ENCODE measurements at places on chromosomes 11 and 22.

DNA sequence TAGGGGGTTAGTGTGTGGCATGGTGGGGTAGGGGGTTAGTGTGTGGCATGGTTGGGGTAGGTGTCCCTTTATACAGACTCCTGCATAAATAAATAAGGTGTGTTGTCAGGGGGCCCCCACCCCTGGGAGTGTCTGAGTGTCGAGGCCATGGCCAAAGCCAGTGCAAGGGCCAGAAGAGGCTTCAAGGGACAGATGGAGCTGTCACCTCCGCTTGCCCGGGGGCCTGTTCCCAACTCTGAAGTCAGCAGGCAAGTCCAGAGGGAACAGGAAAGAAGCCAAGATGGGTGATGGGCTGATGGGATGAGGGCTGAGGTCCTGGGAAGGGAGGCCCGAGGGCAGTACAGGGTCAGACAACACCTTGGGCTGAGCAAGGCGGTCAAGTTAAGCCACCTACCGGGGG lies 997.8 kb downstream of the BRD1 start:
- DNase-seq, result no peak

DNA sequence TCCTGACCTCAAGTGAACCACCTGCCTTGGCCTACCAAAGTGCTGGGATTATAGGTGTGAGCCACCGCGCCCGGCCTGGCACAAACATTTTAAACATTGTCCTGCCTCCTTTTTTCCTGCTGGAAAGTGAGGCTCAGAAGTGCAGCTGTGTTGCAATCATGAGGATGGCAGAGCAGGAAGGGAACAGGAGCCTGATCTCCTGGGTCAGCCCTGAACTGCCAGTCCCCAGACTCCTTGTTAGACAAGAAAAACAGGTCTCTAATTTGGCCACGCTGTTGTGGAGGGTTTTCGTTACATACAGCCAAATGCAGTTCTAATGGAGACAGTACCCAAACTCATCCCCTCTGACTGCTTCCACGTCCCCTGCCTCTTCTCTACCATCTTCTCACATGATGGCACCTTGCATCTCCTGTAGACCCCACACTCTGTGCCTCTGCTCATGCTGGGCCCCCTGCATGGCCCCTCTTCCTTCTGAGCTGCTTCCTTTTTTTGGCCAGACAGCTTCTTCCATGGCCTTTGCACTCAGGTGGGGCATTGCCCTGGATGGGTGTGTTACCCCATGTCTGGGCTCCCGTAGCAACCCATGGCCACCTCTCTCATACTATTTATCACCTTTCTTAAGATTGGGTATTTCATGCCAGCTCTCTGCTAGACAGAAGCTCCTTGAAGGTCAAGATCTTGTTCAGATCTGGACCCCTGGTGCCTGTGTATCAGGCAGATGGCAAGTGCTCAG lies 227.1 kb downstream of the CEP164 start:
- no peak for DNase-seq

DNA sequence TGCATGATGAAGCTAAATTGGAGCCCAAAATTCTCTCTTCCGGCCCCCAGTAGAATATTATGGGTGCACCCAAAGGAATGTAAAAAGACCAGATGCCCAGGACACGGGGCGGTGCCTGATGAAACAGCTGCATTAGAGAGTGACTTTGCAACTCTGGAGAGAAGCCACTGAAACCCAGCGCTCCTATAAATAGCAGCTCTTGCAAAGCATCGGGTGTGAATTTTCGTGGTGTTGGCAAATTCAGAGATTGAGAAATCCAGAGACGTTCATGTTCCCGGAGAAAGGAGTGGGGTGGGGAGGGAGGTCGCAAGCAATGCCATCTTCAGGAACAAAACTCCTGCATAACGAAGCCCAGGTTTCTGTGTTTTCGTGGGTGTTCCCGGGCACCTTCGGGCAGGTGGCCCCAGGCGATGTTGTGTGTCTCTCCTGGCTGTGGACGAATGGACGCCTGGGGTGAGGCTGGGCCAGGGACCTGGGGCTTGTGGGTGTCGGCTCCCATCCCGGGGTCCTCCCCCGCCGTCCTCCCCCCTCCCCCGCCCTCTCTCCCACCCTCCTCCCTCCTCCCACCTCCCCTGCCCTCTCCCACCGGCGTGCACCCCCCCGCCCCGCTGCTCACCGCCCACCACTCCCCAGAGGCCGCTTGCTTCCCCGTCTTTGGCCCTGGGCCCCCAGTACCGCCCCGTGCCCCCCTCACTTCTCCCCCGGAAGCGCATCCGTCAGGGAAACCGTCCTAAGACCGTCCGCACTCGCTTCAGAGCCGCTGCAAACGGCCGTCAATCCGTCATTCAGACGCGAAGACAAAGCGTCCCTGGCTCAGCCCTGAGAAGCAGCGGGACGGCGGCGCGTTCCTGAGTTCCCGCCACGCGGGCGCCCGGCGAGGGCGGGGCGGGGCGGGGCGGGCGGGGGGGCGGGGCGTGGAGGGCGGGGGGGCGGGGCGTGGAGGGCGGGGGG lies 26.7 kb upstream of the TOLLIP start:
- DNase-seq, result no peak

DNA sequence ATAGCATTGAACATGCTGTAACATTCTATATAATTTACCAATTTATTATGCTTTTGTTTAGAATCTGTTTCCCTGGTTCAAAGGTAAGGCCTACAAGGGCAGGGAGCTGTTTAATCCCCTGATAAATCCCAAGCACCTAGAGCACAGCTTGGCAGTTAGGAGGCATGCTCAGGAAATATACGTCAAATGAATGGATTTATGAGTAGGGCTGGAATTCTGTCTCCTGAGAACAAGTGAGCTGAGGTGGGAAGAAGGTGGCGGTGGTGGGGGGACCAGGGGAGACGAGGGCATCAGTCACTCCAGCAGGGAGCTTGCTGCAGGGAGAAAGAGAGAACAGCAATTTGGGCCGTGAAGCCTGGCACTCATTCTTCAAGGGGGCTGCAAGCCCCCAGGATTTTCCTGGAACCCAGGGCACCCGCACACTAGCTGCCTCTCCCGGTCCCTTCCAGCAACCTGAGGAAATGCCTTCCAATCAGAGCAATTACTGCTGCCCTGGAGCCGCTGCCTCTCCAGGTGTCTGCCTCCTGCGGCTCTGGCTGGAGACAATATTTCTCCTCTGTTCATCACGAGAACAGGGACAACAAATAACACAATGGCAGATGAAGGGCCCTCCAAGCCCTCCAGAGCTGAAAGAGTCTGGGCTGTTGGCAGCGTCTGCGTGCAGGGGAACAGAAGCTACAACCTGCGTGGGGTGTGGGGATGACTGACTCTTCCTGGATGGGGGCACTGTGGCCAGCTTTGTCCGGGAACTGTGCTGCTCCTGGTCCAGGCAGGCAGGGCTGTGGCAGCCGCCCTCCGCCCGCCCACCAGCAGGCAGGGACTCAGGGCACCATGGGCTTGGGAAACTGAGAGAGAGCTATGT lies 233.4 kb downstream of the ST3GAL4 start:
- DNase-seq, result no peak

DNA sequence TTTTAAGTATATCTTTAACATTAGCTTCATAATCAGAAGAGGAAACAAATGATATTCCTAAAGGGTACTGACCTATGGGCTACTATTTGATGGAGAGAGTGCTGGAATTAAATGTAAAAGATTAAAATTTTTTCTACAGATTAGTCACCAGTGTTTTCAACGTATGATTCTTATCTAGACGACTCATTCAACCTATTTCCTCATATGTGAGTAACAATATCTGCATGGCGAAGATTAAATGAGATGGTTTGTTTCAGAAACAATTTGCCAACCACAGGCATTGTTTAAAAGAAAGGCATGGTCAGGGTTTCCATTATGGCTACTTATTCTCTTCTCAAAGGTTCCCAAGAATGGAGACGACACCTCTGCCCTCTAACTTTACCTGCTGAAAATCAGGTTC lies 20.4 kb downstream of the OR56B4 start:
- DNase-seq, result no peak

GRCh38 chr11:108592591-108593213 lies 866 bp downstream of the EXPH5 start:
- peak; percentile 30 for DNase-seq

- peak; percentile 61 for DNase-seq
These were observed 415.1 kb downstream of the SOX6 start for GRCh38 chr11:15941206-15941770.

- no peak for DNase-seq
These were observed 4.8 kb downstream of the POU2F3 start for GRCh38 chr11:120244476-120245365.

- DNase-seq, result no peak
These were observed 1116.0 kb downstream of the TBC1D22A start for GRCh38 chr22:47878460-47878859.

GRCh38 chr11:19827399-19828135 lies 114.9 kb downstream of the NAV2 start:
- no peak for DNase-seq

DNA sequence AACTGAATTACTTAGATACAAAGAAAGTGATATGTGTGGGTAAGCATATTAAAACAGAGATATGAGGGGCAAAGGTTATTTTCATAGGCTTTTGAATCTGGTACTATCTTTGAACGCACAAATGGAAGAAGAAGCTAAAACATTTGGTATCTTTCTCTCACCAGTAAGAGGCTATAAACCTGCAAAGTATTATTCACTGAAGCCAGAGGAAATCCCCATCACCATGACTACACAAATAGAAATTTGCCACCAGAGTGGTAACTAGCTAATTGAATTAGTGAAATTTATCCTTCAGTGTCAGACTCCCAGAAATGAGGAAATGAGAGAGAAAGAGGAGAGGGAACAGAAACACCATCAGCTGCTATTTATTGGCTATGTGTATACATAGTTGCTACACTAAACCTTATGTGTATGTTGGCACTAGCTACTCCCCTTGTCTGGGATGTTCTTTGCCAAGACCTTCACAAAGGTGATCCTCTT lies 503.4 kb downstream of the DLG2 start:
- no peak for DNase-seq

DNA sequence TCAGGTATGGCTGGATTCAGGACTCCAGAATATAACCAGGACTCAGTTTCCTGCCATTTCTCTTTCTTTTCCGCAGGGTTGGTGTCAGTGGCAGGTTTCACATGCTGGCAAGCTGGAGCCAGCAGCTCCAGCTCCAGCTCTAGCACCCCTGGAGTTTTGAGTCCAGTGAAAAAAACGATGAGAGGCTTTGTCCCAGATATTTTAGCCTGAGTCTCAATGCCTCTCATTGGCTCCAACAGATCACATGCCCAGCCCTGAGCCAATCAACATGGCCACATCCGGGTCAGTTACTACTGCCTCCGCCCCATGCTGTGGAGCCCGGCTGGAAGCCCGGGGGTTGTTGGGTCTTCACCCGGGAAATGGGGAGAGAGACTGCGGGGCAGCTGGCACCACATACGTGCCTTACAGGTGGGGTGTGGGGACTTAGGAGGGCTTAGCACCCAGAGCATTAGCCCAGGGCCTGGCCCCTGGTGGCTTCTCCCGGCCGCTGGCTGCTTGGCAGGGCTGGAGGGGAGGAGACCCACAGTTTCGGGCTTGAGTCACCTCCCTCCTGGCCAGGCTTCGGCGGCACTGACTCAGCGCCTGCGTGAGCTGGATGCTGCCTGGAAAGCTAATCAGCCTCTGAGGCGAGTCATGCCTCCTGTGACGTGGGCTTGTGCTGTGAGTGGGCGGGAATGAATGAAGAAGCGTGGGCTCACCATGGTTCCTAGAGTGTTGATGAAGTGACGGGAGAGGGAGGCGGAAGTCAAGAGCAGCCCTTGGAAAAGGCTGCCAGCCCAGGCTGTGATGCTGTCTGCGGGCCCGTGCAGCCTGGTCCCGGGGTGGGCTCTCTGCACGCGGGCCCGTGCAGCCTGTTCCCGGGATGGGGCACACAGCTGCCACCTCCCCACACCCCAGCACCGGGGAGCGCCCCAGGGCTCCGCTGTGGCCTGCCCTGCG lies 15.3 kb upstream of the MRTFA start:
- peak; percentile 72 for DNase-seq

- no peak for DNase-seq
These were observed 27.3 kb downstream of the MAFF start for GRCh38 chr22:38228873-38229740.

DNA sequence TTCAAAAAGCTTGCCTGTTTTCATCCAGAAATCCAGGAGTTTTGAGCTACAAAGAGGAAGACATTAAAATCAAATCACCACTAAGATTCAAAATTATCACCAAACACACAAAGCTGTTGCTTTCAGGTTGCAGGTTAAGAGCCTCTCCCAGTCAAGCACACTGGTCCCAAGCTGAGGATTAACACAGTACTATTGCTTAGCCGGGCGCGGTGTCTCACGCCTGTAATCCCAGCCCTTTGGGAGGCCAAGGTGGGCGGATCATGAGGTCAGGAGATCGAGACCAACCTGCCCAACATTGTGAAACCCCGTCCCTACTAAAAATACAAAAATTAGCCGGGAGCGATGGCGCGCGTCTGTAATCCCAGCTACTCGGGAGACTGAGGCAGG lies 1165.1 kb downstream of the LRRC4C start:
- DNase-seq, result no peak

DNA sequence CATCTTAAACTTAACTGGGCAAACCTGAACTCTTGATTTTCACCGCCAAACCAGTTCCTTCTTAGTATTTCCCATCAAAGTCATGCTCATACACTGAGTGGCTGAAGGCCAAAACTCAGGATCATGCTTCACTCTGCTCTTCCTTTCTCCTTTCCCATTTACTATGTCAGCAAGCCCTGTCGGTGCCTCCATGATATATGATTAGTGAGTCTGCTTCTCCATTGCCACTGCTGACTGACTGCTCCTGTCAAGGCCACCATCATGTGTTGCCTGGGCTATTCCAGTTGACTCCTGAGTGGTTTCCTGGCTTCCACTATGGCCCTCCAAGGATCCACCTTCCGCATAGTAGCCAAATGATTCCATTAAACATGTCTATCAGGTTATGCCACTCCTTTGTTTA lies 42.8 kb upstream of the AMPD3 start:
- DNase-seq, result no peak

- no peak for DNase-seq
These were observed 39.0 kb upstream of the MMP20 start for GRCh38 chr11:102664001-102664752.

- no peak for DNase-seq
These were observed 1.3 kb upstream of the ZBTB16 start for GRCh38 chr11:114058026-114058706.

- DNase-seq, result no peak
These were observed 134.5 kb upstream of the NAV2 start for GRCh38 chr11:19577976-19578619.

- DNase-seq, result no peak
These were observed 3911.2 kb upstream of the OR11H1 start for GRCh38 chr22:11616811-11617210.

DNA sequence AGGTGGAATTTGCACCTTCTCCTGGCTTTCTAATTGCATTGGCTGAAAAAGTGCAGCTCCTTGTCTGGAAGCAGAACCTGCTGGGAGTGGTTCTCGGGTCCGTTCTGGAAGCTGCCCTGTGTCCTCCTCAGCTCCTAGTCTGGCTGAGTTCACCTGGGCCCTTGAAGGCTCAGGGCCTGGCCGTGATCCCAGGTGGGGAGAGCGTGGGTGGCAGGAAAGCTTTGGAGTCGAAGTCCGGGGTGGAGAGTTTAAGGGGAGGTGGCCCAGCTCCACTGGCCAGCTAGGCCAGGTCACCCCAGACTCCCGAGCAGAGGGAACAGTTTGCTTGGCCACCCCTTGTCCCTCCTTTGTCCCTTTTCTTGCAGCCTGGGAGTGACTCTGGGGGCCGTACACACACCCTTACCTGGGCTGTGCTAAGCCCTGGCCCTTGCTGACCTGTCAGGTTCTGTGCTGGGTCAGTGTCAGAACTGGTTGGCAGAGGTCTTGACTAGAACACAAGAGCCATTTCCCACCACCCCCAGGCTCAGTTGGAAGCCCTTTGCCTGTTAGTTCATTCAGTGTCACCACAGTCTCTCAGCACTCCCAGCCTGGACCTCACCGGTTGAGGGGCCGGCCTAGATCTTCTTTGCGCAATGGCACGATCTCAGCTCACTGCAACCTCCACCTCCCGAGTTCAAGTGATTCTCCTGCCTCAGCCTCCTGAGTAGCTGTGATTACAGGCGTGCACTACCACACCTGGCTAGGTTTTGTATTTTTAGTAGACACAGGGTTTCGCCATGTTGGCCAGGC lies 37.3 kb downstream of the LRP5 start:
- DNase-seq, result no peak

Measured in GM12891 (cell line).